IMR-90 (cell line): ENCODE measurements at places on chromosomes 13 and 19. TPM values are rescaled to one million over a fixed set of nuclear protein-coding genes. Genes with fewer than 3 reads are reported as not detected.

The NANOS3 gene
- polyA plus RNA-seq: 0.63 and 0.85 TPM in 2 replicates

DNA sequence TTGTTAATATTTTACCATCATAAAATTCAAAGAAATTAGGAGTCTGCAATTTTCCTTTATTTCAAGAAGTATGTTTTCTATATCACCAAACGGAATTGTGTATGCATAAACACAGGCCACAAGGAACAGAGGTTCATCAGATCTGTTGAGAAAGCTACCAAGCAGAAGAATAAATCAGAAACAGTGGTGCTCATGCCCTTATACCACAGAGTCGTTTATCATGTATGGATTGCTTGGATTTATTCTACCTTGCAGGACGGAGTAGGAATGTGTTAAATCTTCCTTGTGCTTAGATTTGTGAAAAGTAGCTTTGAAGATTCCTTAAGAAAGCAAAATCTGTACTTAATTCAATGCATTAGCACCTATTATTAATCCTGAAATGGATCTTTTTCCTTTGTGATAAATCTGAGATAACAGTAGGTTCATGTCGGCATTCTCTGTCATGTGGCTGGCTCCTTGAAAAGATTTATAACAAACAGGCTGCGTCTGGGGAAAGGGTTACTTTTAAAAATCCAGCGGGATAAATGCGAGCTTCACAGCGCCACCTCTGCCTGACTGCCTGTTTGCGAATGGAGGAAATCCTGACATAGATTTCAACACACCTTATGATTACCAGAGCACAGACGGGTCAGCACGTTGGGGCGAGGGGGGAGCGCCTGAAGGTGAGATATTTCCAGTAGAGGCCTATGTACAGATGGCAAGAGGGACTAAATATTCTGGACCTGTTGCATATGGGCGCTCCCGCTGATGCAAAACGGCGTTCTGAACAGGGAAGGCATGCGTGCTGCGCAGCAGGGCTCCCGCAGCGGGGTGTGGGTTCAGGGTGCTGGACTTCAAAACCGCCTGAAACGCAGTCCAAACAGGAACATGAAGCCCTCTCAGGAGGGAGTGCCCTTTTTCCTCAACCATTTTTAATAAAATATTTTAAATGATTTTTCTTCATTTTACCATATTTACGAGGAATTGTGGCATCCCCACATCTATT, 445.5 kb upstream of the SGCG start:
- H3K4me3 ChIP-seq: no peak overlapping the region
- no peaks in the 10 kb centered on the region for H3K36me3 ChIP-seq
- no peaks in the 10 kb centered on the region for H3K4me1 ChIP-seq

DNA sequence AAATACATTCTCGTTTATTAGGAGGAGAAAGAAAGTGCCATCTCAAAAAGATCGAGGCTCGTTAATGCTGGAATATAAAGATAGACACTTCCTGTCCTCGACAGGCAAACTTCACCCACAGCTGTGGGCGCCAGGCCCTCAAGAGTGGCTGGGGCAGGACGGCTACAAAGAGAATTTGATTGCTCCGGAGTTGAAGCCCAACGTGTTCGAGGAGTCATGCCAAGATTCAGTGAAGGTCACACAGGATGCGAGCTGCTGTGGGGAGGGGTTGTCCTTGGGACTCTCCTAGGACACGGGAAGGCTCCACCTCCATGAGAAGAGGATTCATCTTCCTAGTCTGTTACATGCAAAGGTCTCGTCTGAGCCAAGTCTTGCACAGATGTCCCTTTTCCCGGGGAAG, 16.3 kb upstream of the PTPRS start:
- no peak for DNase-seq
- no peaks in the 10 kb centered on the region for H3K4me1 ChIP-seq
- no peak overlapping the region for H3K27ac ChIP-seq
- H3K27me3 ChIP-seq: peaks cover 32% of the 10 kb centered on the region

- H3K4me1 ChIP-seq: peaks cover 3% of the 10 kb centered on the region; the same call in 1 of the 2 replicates
- H3K27ac ChIP-seq: no peak overlapping the region
- H3K4me3 ChIP-seq: no peak overlapping the region
- no peak for DNase-seq
- H3K27me3 ChIP-seq: no peaks in the 10 kb centered on the region
Observed at GRCh38 chr13:84648069-84648640, 765.9 kb upstream of the SLITRK1 start.

GRCh38 chr13:72198967-72199560, 332.1 kb upstream of the DACH1 start:
- no peak overlapping the region for H3K4me3 ChIP-seq
- H3K27ac ChIP-seq: no peak overlapping the region
- H3K27me3 ChIP-seq: no peaks in the 10 kb centered on the region
- DNase-seq: no peak
- H3K4me1 ChIP-seq: no peaks in the 10 kb centered on the region

The DIRAS1 gene
- polyA plus RNA-seq: 10.3 and 14.0 TPM in 2 replicates

GRCh38 chr13:33003458-33004019, 12.7 kb upstream of the KL start:
- H3K4me3 ChIP-seq: no peak overlapping the region
- no peak for DNase-seq
- H3K36me3 ChIP-seq: no peaks in the 10 kb centered on the region
- no peaks in the 10 kb centered on the region for H3K4me1 ChIP-seq
- no peak overlapping the region for H3K27ac ChIP-seq

GRCh38 chr13:104431895-104432294, 1365.7 kb upstream of the SLC10A2 start:
- H3K4me3 ChIP-seq: no peak overlapping the region
- no peaks in the 10 kb centered on the region for H3K4me1 ChIP-seq
- DNase-seq: no peak
- H3K27me3 ChIP-seq: no peaks in the 10 kb centered on the region
- H3K27ac ChIP-seq: no peak overlapping the region

DNA sequence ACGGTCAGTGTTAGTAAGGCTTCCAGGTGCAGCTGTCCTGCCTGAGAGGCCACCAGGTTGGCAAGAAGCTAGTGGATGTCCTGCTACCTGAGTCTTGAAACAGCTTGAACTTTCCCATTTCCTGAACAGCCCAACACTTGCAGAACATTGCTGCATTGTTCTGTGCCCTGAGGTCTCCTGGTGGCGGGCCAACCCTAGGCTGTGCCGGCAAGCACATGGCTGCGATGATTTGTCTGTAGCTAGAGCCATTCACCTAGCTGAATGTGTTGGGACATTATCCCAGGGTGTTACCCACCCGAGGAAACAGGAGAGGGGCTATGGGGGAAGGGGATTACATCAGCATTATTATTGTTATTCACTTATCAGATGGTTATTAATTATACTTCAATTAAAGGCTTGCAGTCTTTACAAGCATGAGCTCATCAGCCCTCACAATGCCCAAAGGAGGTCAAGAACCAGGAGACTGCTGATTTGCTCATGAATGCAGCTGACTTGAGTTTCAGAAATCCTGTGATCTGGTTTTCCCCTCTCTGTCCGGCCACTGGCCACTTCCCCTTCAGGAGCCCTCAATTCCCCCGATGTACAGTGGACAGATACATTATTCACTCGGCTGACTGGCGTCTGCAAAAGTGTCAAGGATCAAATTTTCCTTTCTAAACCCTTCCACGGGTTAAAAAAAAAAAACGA, 187.6 kb upstream of the TSC22D1 start:
- H3K27me3 ChIP-seq: no peaks in the 10 kb centered on the region
- no peak overlapping the region for H3K4me3 ChIP-seq
- H3K4me1 ChIP-seq: peaks cover 10% of the 10 kb centered on the region
- H3K27ac ChIP-seq: no peak overlapping the region
- no peaks in the 10 kb centered on the region for H3K36me3 ChIP-seq
- DNase-seq: no peak

DNA sequence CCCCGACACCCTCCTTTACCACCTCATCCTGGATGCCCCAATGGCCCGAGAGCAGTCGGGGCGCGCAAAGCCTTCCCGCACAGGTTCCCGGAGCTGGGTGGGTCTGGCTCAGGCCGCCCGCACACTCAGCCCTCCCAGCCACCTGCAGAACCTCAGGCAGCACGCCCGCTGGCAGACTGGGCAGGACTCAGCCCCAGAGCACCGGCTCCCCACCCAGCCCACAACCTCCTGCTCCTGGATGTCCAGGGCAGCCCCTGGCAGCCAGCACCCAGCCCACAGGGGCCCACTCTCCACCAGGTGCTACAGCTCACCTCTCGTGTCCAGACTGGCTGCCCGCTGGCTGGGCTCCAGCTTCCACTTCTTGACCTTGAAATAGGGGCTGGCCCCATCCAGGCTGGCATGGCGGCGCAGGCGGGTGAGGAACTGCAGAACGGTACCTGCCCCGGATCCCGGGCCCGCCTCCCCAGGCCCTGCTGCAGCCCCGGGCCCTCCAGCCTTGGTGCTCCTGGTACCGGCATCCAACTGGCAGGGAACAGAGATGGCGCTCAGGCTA, 4.6 kb downstream of the CBARP start:
- no peak overlapping the region for H3K4me3 ChIP-seq
- H3K27ac ChIP-seq: peak overlapping the region; percentile 39; the same call in 1 of the 2 replicates
- peaks cover 46% of the 10 kb centered on the region for H3K36me3 ChIP-seq
- H3K4me1 ChIP-seq: peaks cover 22% of the 10 kb centered on the region

DNA sequence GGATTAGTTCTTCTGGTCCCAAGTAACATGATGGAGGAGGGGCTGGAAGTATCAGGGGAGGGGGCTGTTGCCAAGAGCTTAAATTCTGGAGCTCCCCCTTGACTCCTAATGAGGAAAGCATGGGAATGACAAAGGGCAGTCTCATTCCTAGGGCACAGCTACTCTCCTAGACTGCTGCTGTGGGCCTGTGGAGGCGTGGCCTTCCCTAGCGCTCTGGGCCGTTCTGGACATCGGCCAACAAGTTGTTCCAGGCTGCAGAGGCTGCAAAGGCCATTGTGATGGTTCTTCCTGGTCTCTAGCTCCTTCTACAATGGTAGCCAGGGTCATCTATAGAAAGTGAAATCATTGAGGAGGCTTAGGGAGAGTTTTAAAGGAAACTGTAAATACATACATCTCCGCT, 916.6 kb downstream of the DIAPH3 start:
- H3K27ac ChIP-seq: no peak overlapping the region
- no peak overlapping the region for H3K4me3 ChIP-seq
- no peaks in the 10 kb centered on the region for H3K4me1 ChIP-seq
- H3K36me3 ChIP-seq: no peaks in the 10 kb centered on the region
- H3K27me3 ChIP-seq: no peaks in the 10 kb centered on the region

The RAB3A gene
- 13.4 and 13.6 TPM in 2 replicates for polyA plus RNA-seq

- no peaks in the 10 kb centered on the region for H3K36me3 ChIP-seq
- no peak overlapping the region for H3K4me3 ChIP-seq
- no peak overlapping the region for H3K27ac ChIP-seq
- peaks cover 14% of the 10 kb centered on the region for H3K27me3 ChIP-seq
Observed at GRCh38 chr19:29841559-29842367, 30.0 kb downstream of the CCNE1 start.

The LGALS4 gene
- 0.10 and 0.29 TPM in 2 replicates for polyA plus RNA-seq

The SPTBN4 gene
- polyA plus RNA-seq: 0.59 and 0.91 TPM in 2 replicates

DNA sequence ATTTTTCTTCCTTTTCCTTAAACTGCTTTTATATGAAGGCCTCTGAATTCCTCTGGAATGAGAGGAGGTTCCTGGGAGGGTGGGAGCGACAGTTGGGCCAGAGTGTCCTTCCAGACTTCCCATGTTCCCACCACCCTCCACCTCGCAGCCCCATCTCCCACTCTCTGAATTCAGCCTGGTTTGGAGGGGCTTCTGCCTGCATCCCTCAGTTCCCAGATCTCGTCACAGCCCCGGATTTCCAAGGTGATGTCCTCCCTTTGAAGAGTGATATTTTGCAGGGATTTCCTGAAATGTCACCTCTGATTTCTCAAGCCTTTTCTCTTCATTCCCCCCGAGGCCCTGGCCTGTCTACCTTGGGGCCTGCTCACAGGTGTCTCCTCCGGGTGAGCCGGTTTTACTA, 16.7 kb upstream of the SLC7A9 start:
- no peaks in the 10 kb centered on the region for H3K4me1 ChIP-seq
- DNase-seq: no peak
- no peak overlapping the region for H3K4me3 ChIP-seq
- H3K36me3 ChIP-seq: peaks cover 5% of the 10 kb centered on the region; the same call in 1 of the 2 replicates

- H3K4me1 ChIP-seq: no peaks in the 10 kb centered on the region
- no peaks in the 10 kb centered on the region; the same call in 1 of the 2 replicates for H3K27me3 ChIP-seq
- no peak overlapping the region for H3K4me3 ChIP-seq
- DNase-seq: no peak
- H3K27ac ChIP-seq: no peak overlapping the region
- H3K36me3 ChIP-seq: no peaks in the 10 kb centered on the region
Observed at GRCh38 chr13:43316281-43316680, 292.9 kb downstream of the DNAJC15 start.

GRCh38 chr13:31882794-31883193, 143.5 kb downstream of the RXFP2 start:
- H3K4me3 ChIP-seq: no peak overlapping the region
- peaks cover 7% of the 10 kb centered on the region; the same call in 1 of the 2 replicates for H3K4me1 ChIP-seq
- H3K27me3 ChIP-seq: peaks cover 4% of the 10 kb centered on the region
- DNase-seq: no peak
- H3K27ac ChIP-seq: no peak overlapping the region
- H3K36me3 ChIP-seq: no peaks in the 10 kb centered on the region

DNA sequence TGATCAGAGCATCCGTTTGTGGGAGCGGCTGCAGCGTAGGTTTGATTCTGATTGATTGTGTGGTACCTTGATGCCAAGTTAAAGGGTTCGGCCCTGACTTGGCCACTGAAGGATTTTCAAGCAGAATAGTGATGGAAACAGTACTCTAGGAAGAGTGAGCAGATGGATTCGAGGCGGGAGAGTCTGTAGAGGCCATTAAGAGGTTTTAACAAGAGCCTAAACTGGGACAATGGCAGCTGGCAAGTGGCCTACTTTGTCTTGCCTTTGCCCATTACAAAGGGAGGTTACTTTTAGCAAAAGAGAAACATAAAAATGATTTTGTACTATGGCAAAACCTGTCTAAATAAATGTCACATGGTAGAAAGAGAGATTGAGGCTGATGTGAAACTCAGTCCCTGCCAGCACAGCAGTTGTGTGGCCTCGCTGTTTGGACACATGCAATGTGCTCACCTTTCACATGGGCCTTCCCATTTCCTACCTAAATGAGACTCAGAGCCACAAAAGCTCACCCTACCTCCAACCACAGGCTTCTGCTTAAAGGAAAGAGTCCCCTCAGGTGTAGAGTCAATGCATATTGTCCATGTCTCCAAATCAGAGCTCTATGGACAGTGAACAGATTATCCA, 62.4 kb upstream of the RAP2A start:
- no peak for DNase-seq
- no peak overlapping the region for H3K4me3 ChIP-seq
- peaks cover 32% of the 10 kb centered on the region for H3K36me3 ChIP-seq
- H3K4me1 ChIP-seq: peaks cover 4% of the 10 kb centered on the region
- H3K27ac ChIP-seq: no peak overlapping the region

DNA sequence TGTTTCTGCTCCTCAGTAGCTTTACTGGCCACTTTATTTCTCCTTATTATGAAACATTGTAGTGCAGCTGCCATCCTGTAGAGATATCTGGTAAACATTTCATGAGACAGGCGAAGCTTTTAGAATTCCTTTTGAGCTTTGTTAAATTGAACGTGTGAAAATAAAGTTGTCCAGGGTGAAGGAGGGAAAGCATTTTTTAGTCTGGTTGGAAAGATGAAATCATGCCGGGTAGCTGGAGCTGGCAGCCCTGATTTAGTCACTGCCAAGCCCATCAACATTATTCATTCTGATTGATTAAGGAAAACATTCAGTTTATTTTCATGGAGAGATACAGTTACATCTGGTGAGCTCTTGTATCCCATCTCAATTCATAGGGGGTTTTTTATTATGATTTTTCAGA, 326.2 kb upstream of the GPC6 start:
- no peaks in the 10 kb centered on the region for H3K36me3 ChIP-seq
- no peak for DNase-seq
- no peaks in the 10 kb centered on the region for H3K4me1 ChIP-seq
- no peaks in the 10 kb centered on the region for H3K27me3 ChIP-seq
- H3K4me3 ChIP-seq: no peak overlapping the region

GRCh38 chr19:12997967-12998940, 3.0 kb downstream of the NFIX start:
- peaks cover 22% of the 10 kb centered on the region for H3K4me1 ChIP-seq
- H3K36me3 ChIP-seq: peaks cover 15% of the 10 kb centered on the region
- no peak for DNase-seq
- H3K27ac ChIP-seq: no peak overlapping the region
- no peak overlapping the region for H3K4me3 ChIP-seq
